Stimulated activated CD8-positive, alpha-beta memory T cell treated with anti-CD3 and anti-CD28 coated beads, Interleukin-2, amount 100 ng/mL, for 1 hour (primary cell): ENCODE measurements at places on chromosomes 13 and 19.

DNA sequence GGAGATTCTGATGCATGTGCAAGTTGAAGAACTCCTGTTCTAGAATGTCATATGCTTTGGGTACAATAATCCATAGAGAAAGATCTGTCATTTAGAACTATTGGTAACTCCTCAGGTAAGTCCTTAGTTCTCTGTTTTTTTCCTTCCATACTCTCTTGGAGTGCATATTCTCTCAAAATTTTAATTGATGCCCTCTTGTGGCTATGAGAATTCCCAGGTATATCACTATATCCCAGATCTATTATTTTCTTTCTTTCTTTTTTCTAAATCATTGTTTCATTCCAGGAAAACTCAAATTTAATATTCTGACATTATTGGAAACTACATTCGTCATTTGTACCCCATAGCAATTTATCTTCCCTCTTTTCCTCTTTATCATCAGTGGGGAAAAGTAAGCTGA, 485.4 kb downstream of the KLF5 start:
- no peak for DNase-seq

- DNase-seq: no peak
These were observed 68.6 kb downstream of the RASA3 start for GRCh38 chr13:114063545-114064449.

DNA sequence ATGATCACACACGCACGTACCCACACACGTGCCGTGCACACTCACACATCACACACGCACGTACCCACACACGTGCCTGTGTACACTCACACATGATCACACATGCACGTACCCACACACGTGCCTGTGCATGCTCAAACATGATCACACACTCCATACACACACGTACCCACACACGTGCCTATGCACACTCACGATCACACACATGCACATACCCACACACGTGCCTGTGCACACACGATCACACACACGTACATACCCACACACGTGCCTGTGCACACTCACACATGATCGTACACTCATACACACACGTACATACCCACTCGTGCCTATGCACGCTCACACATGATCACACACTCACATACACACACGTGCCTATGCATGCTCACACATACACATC, 86.8 kb downstream of the RAB20 start:
- DNase-seq: no peak

DNA sequence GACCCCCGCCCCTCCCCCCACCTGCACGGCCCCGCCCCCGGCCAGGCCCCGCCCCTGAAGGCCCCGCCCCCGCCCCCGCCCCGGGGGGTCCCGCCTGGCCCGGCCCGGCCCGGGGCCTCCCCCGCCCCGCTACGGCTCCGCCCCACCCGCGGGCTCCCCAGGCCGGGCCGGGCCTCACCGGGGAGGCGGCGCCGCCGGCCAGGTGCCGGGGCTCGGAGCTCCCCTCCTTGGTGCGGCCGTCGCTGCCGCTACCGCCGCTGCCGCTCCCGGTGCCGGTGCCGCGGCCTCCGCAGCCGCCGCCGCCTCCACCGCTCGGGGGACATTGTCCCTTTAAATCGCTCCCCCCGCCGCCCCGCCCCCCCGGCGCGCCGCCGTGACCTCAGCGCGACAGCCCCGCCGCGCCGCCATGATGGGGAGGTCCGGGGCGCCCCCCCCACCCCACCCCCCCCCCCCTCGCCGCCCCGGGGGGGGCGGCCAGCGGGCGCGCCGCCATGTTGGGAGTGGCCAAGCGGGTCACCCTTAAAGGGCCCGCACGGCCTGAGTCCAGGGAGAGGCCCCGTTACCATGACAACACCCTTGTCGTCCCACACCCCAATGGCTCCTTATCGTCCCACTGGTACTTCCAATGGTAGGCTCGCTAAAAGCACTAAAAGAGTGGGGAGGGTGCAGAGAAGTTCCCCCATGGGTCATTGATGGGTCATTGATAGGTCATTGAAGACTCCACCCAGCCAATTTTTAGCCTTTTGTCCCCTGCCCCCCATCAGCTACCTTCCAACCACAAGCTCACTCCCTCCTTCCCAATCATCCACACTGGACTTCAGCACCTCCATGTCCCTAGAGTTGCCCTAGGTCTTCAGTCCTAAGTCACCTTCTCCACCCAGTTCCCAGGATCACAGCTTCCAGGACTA, at the start of gene WIZ:
Gene WIZ, minus strand, starts transcription at position 337 of the 908 bp plus-strand sequence. CDS start 1,649 bp downstream, outside the sequence.
- peak; percentile 68 for DNase-seq

DNA sequence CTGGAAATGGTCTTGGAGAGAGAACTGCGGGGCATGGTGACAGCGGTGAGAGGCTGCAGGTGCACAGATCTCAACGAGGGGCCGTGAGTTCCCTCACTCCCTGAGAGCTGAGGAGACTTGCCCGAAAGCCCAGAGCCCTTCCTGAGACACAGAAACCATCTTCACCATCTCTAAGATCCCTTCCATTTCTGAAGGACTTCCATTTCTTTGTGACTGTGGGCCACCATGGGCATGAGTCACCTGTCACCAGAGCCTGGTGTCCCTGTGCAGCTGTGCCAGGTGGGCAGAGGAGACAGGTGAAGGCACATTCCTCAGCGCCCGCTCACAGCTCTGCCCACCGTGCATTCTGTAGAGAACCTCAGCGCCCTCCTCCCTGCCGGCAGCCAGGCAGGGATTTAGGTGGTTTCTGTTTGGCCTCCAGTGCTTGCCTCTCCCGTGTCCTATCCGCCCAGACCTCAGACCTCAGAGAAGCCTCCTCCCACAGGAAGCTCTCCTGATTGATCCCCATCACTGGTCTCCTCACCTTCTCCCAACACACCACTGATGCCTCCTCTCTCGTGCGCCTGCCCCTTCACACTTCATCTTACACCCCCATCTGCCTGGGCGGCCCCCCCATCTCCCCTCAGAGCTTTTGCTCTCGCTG, 24.2 kb downstream of the SH3GL1 start:
- no peak for DNase-seq

DNA sequence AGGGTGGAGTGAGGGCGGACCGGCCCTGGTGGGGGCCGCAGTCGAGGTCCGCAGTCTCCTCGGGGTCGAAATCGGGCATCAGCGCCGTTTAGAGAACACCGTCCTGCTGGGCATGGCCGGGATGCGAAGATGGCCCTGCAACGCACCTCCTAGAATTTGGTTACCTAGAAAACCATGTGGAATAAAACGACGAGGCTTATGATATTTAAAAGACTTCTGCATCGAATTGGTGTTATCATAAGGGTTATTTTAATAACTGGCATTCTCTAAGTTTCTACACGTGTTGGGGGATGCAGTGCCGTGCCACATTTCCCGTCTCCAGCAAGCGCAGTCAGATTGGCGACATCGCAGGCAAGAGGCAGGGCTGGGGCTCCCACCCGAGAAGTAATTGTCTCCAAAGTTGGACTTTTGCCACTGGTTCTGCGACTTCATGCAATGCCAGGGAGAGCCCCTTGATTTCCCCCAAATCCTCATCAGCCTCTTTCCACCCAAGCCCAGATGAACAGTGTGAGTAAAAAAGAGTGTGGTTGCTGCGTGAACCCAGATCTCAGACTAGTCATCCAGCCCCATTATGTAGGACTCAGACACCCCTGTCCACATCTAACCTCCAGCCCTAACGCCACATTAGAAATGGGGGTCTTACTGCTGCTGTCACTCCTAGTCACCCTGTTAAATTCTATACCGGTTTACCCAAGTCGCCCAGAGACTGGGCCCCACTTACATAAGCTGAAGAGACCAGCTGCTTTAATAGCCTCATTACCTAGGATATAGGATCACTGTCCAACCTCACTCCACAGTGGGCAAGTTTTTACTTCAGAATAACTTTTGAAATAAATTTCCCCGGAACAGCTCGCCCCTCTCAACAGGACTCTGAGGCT, 571 bp upstream of the DHRS12 start:
- DNase-seq: no peak

DNA sequence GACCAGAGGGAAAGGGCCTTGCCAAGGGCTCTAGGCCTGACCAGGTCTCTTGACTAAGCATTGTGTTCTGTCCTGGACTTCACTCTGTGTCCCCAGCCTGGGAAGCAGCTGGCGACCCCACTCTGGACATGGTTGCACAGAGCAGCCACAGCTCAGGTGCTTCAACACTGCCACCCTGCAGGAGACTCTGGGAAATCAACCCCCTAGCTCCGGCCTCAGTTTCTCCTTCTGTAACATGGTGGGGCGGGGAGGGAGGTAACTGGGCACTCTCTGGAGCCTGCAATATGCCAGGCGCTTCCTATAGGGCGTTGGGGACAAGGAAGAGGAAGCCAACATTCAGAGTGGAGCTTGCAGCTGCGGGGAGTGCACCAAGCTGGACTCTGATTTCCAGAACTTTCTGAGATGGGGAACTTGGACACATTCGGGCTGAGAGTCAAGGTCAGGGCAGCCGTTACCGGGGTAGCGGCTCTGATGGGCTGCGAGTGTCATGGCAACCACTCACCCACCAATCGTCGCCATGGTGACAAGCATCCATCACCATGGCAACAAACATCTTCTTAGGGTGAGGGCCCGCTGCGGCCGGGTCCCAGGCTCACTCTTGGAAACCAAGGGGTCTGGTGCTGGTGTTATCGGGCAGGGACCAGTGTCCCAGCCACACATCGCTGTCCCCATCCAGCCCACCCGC, 12.8 kb downstream of the F2RL3 start:
- no peak for DNase-seq

DNA sequence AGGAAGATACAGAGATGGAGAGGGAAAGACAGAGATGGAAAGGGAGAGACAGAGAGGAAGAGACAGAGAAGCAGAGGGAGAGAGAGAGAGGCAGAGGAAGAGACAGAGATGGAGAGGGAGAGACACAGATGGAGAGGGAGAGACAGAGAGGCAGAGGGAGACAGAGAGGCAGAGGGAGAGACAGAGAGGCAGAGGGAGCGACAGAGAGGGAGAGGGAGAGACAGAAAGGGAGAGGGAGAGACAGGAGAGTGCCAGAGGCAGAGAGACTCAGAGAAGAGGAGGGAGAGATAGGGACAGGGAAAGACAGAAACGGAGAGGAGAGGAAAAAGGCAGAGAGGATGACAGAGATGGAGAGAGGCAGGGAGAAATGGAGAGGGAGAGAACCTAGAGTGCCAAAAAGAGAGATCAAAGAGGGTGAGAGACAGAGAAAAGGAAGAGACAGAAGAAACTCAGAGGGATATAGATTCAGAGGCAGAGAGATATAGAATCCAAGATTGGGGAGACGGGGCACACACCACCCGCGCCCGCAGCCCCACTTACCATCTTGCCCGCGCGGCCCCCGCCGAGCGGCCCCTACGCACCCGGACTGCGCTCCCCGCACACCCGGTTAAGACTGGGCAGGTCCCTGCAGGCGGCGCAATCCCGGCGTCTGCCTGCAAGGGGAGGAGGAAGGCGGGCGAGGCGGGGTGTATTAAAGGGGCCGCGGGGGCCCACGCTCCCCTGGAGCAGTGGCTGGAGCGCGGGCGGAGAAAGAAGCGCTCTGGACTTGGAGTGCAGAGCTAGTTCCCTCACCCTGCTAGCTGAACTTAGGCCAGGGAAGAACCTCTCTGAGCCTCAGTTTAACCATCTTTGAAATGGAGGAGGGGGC, 10.7 kb downstream of the TM6SF2 start:
- DNase-seq: no peak

- peak; percentile 59 for DNase-seq
These were observed 10.7 kb downstream of the ABHD8 start for GRCh38 chr19:17292301-17293074.
